SK-N-SH treated with all-trans-retinoic acid at 6 μM for 48 hours (cell line): ENCODE measurements at places on chromosomes 1 and 21.
A peak's percentile ranks its signal among the peaks of the same experiment; 100 is the strongest.

DNA sequence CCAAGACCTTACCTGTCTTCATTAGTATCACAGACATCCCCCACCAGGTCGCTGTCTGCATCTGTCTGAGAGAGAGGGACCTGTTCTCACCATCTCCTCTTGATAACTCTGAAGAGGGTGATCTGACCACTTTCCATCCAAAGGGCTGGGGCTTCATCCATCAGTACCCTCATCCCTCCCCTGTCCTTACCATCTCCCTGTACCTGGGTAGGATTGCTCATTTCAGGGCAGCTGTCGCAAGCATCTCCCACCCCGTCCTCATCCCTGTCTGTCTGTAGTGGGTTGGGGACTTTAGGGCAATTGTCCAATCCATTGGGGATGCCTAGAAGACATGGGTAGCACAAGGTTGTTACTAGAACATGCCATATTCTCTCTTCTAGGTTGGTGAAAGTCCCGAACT lies 7.9 kb downstream of the THBS3 start:
- no peak for ATAC-seq

DNA sequence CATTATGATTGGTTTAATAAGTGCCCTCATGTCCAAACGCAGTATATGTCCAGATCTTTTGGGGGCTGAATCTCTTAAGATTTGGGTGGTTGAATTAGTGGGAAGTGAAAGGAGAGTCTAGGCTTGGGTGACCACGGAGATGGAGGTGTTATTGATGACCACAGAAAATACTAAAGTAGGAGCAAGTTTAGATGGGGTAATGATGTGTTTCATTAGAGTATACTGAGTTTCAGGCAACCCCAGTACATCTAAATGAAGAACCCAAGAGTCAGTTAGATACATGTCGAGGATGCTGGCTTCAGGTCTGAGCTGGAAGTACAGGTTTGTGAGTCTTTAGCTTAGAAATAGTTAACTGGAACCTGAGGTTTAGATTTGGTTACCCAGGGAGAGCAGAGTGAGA lies 6.5 kb upstream of the ZZZ3 start:
- ATAC-seq, result no peak

DNA sequence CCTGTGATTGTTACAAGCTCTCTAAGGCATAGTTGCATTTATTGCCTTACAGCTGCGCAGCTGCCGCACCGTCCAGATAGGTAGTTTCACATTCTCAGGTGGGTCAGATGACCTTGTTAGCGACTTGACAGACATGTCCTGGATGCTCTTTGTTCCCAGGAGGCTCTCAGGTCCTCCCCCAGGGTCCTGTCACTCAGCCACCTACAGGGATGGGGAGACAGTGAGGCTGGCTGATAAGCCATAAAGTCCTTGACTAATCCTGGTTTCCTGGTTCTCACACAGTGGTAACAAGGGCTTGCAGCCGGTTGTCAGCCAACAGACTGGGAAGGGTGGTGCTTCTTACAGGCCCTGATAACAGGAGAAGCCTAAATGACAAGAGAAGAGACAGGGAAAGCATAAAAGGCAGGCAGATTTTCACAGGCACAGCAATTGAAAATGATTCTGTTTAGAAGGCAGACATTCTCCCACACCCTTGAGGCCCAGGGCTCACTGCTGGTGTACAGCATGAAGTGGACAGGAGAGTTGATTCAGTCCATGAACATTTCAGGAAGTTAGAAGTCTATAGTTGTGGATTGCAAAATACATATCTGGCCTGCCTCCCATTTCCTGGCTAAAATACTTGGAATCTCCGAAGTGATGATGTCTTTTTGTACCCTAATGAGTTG lies 2.9 kb downstream of the ARF1 start:
- no peak for ATAC-seq

- ATAC-seq, result peak; percentile 95
These were observed 177.7 kb downstream of the ADSS2 start for GRCh38 chr1:244273845-244274619.

- ATAC-seq, result peak; percentile 80
These were observed 2.1 kb downstream of the ADAMTS4 start for GRCh38 chr1:161196521-161197451.

DNA sequence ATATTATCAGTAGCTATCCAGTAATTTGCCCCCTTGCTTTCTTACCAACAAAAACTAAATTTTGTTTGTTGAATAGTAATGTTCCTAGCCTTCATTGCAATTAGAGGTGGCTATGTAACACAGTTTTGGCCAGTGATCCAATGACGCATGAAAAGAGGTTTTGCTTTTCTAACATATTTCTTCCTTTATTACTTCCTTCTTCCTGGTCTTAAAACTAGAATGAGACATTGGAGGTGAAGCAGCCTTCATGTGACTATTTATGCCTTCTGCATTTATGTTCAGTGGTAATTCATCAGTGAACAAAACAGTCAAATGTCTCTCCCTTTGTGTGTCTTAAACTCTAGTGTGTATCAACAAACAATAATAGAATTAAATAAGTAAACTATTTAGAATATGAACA lies 35.5 kb downstream of the LRIF1 start:
- no peak for ATAC-seq

- no peak for ATAC-seq
These were observed 23.5 kb upstream of the SYDE2 start for GRCh38 chr1:85224295-85224694.

GRCh38 chr1:3772715-3773571 lies at the start of gene SMIM1:
TSS of gene SMIM1 (plus strand) at chr1:3772749. CDS start at chr1:3775374, 2,625 bp downstream.
- peak; percentile 3; the same call in 1 of the 3 replicates for ATAC-seq

- no peak for ATAC-seq
These were observed 8.4 kb downstream of the ARMH1 start for GRCh38 chr1:44682883-44683265.

- no peak for ATAC-seq
These were observed 386.6 kb downstream of the MATN1 start for GRCh38 chr1:30336550-30337323.

DNA sequence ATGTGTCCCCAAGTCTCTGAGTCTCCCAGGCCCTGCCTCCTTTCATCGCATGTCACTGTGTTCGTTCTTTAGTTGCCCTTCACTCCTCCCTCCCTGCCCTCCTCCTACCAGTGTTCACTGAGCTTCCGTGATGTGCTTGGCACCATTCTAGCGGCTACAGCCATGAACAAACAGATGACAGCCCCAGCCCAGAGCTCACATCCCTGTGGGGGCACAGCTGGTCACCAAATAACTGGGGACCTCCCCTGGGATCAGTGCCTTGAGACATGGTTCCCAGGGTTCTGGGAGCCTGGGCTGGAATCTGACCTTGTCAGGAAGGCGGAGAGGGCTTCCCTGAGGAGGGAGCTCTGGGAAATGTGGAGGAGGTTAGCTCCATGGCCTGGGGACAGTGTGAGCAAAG lies 320.7 kb downstream of the PTPRU start:
- ATAC-seq, result no peak

DNA sequence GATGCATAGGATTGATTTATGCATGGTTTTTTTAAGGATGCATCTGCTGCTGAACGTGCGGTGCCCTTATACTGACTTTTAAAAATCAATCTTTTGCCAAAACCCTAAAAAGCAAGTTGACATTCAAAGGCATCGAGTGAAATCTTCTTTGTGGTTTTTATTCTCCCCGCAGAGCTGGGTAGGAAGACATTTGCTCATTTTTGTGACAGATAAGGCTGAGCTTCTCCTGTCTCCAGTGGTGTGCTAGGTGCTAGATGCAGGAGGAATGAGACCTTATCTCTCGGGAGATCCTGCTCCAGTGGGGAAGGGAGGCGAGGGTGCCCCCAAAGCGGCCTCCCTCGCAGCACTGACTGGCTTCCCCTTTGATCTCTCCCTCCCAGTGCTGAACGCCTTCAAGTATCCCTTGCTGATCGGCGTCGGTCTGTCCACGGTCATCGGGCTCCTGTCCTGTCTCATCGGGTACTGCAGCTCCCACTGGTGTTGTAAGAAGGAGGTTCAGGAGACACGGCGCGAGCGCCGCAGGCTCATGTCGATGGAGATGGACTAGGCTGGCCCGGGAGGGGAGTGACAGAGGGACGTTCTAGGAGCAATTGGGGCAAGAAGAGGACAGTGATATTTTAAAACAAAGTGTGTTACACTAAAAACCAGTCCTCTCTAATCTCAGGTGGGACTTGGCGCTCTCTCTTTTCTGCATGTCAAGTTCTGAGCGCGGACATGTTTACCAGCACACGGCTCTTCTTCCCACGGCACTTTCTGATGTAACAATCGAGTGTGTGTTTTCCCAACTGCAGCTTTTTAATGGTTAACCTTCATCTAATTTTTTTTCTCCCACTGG lies 14.9 kb upstream of the CD101 start:
- no peak for ATAC-seq

DNA sequence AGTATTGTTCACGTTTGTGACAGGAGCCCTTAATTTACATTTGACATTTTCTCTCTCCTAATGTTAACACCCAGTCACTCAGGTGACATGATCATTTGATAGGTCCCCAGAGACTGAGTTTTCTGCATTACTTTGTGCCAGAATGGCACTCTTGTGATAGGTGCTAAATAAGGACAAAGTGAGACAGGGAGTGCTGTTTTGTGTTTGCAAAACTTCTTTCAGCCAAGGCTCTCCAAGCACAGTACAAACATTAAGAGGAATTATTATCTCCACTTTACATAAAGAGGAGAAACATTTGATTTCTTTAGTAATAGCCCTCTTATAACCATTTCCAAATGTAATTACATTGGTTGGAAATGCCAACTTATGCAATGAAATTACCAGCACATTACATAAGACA lies 355.2 kb downstream of the NTNG1 start:
- no peak for ATAC-seq

DNA sequence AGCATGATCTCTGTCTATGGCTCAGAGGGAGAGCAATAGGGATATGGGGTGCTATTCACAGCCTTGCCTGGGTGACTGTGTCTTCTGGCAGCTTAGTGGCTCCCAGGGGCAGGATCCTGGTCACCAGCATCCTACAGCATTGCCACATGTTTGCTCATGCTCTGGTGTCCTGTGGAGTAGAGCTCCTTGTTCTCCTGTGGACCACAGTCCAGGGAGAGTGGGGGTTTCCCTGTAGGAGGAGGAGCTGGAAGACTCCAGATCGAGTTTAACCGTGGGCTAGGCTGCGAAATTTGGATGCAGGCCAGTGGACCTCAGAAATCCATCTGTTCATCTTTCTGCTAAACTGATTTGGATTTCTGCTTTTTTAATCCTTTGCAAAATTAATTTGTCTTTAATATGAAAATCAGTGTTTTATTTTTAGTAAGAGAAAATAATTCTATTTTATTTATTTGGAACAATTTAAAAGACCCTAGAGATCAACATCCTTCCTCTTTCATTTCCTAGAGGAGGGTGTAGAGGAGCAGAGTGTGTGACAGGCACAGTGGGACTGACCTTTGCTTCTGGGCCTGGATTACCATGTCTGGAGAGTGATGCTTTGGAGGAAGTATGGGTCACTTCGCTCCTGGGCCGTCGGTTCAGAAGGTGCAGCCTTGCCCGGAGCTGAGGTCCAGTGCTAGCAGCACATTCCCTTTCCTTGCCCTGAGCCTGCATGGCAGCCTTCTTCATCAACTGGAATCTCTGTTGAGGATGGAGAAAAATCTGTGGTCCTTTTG lies 17.4 kb downstream of the ADARB1 start:
- no peak; the same call in 1 of the 3 replicates for ATAC-seq

- no peak for ATAC-seq
These were observed 71.9 kb downstream of the NAV1 start for GRCh38 chr1:201610858-201611257.

DNA sequence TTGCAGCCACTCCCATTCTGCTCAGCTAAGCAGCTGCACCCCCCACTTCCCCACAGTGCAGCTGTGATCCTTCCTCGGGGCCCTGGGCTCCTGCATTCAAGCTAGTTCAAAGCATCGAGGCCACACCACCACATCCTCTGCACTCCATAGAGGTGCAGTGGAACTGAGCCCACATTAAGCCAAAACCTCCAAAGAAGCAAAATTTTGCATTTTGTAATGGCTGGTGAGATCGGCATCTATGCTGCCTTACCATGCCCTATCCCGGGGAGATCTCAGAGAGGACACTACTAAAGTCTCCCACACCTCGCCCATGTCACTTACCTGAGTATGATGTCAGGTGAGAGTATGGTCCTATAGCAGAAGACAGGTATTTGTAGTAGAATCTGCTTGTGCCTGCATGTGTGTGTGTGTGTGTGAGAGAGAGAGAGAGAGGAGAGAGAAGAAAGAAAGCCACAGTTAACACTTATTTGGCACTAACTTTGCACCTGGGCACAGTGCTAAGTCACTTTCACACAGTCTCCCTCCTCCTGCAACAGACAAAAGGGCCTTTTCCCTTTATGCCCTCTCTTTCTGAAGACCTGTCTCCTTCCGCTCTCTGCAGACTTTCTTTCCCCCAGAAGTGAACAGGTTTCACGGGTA lies 89.8 kb downstream of the KIF14 start:
- no peak for ATAC-seq

- ATAC-seq, result peak; percentile 10
These were observed 924 bp downstream of the TMEM240 start for GRCh38 chr1:1539310-1540089.

- no peak for ATAC-seq
These were observed 43.4 kb upstream of the MPZL1 start for GRCh38 chr1:167678422-167678821.

GRCh38 chr1:35622510-35623178 lies 18.7 kb downstream of the PSMB2 start:
- ATAC-seq, result no peak

DNA sequence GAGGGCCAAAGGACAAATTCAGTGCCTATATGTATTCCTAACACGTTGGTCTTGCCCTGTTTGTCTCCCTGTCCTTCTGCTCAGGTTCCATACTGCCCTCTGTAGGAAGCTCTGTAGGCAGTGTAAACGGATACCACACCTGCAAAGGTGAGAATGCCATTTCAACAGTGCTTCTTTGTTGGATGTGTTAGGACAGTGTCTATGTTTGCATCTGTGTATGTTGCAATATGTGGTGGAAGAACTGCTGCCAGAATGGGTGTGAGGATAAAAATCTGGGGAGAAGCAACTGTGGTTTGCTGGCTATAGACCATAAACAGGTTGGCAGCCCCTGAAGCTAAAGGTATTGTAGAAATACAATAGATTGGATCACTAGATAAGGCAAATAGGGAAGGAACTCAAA lies 113.1 kb upstream of the BMP8A start:
- no peak for ATAC-seq

- peak; percentile 35 for ATAC-seq
These were observed 6.6 kb upstream of the DOP1B start for GRCh38 chr21:36149788-36150711.

GRCh38 chr1:23099171-23099536 lies 69.5 kb downstream of the LUZP1 start:
- ATAC-seq, result no peak

DNA sequence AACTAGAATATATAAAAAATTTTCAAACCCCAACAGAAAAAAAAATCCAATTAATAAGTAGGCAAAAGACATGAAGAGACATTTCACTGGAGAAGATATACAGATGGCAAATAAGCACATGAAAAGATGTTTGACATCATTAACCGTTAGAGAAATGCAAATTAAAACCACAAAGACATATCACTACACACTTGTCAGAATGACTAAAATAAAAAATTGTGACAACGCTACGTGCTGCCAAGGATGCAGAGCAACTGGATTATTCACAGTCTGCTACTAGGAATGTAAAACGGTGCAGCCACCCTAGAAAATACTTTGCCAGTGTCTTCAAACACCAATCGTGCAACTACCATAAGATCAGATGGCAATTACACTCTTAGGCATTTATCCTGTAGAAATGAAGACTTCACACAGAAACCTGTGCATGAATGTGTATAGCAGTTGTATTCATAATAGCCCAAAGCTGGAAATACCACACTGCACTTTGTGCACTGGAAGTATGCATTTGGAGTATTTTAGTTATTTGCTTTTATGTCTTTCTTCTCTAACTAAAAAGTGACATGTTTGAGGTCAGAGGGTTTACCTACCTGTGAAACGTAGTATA lies 75.3 kb upstream of the PALMD start:
- ATAC-seq, result no peak

- no peak for ATAC-seq
These were observed 127.9 kb upstream of the DUSP10 start for GRCh38 chr1:221869779-221870178.

- no peak for ATAC-seq
These were observed 28.5 kb downstream of the SLC26A9 start for GRCh38 chr1:205914730-205915129.
